ENCODE measurements at places on chromosomes 7 and 10.

GRCh38 chr7:64965594-64965993 lies 25.2 kb downstream of the ZNF117 start:
- DNase-seq: no peak

DNA sequence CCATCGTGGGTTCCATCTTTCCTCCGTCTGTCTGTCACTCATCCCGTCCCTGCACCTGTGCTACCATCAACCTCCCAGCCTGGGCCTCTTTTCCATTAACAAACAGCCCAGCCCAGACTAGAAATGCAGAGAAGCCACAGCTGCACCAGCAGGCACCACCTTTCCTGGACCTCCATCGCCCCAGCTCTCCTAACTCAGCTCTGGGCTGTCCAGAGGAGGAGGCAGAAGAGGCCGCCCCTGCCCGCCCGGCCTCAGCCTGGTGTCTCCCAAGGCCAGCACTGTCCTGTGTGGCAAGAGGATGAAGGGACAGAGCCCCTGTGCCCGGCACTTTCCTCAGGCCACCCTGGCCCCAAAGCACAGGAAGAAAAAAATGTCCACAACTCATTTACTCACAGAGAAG lies 225.6 kb downstream of the PTPRN2 start:
- no peak for DNase-seq

GRCh38 chr7:120792861-120793130 lies 65.1 kb downstream of the TSPAN12 start:
- no peak for DNase-seq

GRCh38 chr7:84981055-84981976 lies 205.5 kb downstream of the SEMA3D start:
- no peak for DNase-seq

GRCh38 chr7:37265006-37265405 lies 183.7 kb downstream of the ELMO1 start:
- DNase-seq: no peak

GRCh38 chr10:48457949-48458661 lies 146.8 kb downstream of the ARHGAP22 start:
- DNase-seq: peak; percentile 44

- no peak for DNase-seq
Observed at GRCh38 chr7:1210321-1210978, 22.2 kb upstream of the UNCX start.
